ENCODE measurements at places on chromosomes 12 and 14.

GRCh38 chr12:70351076-70351475 lies 15.0 kb upstream of the KCNMB4 start:
- DNase-seq: no peak

- no peak for DNase-seq
Measured at GRCh38 chr14:100263141-100263540, 24.2 kb downstream of the YY1 start.

DNA sequence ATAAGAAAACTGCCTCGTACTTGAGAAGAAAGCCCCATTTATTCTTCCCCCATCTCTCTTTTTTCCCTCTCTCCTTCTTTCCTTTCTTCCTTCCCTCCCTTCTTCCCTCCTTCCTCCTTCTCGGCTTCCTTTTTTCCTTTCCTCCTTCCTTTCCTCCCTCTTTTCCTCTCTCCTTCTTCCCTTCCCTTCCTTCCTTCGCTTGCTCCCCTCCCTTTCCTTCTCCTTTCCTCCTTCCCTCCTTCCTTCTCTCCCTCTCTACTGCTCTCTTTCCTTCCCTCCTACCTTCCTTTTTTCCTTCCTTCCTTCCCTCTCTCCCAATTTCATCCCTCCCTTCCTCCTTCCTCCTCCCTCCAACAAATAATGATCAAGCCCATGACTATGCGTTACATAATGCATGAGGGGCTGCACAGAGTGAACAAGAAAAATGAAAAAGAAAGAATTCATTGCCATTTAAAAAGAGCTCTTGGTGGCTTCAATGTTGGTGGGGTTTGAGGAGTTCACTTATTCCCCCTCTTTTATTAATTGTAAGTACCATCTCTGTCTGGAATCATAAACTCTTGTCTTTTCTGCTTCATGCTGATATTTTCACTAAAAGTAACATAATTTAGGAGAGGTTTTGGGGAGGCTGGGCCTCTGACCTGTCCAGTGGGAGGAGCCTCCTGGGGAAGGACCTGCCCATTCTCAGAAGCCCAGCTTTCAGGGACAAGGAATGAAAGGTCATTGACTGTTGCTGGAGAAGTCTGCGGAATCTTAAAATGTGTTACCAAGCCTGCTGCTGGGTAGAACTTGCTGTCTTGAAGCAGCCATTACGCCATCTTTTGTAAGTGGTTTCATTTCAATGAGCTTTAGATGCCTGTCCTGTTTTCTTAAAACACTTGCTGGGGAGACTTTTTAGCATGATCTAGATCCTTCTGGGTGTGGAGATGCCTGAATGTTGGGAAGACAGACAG lies 144.3 kb downstream of the CHST11 start:
- DNase-seq: no peak

- DNase-seq: no peak
Measured at GRCh38 chr12:41514907-41515306, 326.8 kb downstream of the PDZRN4 start.

GRCh38 chr14:49220492-49220891 lies 365.7 kb downstream of the RPS29 start:
- DNase-seq: no peak

DNA sequence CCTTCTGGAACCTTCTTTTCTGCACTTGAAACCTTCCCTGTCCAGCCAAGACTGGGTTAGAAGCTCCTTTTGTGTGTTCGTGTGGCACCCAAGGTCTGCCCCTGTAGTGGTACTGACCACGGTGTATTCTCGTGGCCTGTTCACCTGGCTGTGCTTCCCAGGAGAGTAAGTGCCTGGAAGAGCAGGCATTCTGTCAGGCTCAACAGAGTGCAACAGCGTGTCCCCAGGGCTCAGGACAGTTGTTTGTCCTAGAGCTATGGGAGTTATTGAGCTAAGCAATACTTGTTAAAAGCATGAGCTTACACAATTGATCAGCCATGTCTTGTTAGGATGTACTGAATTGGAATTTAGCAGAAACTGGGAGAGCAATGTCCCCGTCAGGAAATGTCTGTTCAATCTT lies 12.9 kb upstream of the SLC38A2 start:
- DNase-seq: no peak

DNA sequence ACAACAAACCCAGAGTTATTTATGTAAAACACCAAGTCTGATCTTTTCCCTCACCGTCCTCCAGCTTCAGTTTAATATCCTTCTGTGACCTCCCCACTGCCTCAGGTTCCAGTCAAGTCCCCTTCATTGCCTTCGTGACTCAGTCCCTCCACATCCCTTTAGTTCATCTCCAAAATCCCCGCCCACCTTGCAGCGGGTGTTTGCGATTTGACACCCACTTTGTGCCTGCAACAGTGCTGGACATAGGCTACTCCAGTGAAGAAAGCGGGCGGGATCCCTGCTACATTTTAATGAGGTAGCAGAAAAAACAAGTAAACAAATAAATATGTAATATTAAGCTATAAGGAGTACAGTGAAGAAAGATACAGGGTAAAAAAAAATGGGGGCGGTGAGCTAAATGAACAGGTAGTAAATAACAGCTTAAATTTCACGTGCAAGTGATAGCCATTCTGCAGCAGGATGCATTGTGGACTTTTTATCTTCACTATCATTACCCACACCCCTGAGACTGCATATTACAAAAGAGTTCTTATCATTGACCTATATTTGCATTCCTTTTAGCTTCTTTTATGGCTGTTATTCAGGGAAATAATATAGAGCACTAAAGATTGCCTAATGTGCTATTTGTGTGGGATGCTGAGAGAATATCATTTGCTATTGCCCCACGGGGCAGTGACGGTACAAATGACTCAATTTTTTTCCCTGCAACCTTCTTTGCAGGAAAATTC lies 222.8 kb upstream of the NUDT4 start:
- no peak for DNase-seq

DNA sequence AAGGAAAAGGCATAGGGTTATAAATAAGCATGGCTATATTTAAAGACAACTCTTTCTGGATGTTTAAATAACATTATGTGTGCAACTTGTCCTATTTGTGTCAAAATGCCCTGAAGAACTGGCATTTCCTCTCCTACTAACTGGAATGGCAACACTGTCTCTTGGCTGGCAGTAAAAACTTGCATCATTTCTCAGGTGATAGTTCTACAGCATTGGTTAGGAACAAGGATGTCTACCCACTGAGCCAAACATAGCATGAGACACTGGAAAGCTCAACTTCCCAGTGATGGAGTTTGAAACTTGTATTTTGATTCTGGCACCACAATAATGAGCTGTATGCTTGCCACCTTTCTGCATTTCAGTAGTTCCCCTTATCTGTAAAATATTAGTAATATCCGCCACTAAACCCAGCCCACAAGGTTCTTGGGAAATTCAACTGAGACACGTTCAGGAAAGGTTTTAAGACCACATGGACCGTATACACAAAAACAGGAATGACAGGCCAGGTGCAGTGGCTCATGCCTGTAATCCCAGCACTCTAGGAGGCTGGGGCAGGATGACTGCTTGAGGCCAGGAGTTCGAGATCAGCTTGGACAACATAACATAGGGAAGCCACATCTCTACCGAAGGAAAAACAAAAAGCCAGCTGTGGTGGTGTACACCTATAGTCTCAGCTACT lies 5.1 kb downstream of the SLC38A2 start:
- no peak for DNase-seq

GRCh38 chr14:40280652-40281051 lies 848.4 kb upstream of the FBXO33 start:
- DNase-seq: no peak

GRCh38 chr14:68961781-68962584 lies 17.1 kb downstream of the ACTN1 start:
- no peak for DNase-seq

DNA sequence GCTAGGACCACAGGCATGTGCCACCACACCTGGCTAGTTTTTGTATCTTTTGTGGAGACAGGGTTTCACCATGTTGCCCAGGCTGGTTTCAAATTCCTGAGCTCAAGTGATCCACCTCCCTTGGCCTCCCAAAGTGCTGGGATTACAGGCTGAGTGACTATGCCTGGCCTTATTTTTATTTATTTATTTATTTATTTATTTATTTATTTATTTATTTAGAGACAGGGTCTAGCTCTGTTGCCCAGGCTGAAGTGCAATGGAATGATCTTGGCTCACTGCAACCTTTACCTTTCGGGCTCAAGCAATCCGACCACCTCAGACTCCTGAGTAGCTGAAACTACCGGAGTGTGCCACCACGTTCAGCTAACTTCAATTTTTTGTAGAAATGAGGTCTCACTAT lies 117.0 kb upstream of the MAX start:
- DNase-seq: no peak

GRCh38 chr14:26255213-26255612 lies 342.6 kb downstream of the NOVA1 start:
- DNase-seq: no peak

GRCh38 chr12:118526255-118527095 lies 150.1 kb downstream of the SUDS3 start:
- no peak for DNase-seq

GRCh38 chr12:79997096-79997791 lies 62.3 kb upstream of the PPP1R12A start:
- DNase-seq: no peak

GRCh38 chr12:121580959-121581685 lies at the start of gene KDM2B:
Gene KDM2B, minus strand, starts transcription at chr12:121581023. Its CDS starts 112 bp downstream, at chr12:121580911.
- no peak for DNase-seq

GRCh38 chr14:20683125-20683890 lies 1.1 kb upstream of the RNASE4 start:
- peak; percentile 52 for DNase-seq

- DNase-seq: no peak
Measured at GRCh38 chr12:52792185-52793029, 3.5 kb downstream of the KRT3 start.

DNA sequence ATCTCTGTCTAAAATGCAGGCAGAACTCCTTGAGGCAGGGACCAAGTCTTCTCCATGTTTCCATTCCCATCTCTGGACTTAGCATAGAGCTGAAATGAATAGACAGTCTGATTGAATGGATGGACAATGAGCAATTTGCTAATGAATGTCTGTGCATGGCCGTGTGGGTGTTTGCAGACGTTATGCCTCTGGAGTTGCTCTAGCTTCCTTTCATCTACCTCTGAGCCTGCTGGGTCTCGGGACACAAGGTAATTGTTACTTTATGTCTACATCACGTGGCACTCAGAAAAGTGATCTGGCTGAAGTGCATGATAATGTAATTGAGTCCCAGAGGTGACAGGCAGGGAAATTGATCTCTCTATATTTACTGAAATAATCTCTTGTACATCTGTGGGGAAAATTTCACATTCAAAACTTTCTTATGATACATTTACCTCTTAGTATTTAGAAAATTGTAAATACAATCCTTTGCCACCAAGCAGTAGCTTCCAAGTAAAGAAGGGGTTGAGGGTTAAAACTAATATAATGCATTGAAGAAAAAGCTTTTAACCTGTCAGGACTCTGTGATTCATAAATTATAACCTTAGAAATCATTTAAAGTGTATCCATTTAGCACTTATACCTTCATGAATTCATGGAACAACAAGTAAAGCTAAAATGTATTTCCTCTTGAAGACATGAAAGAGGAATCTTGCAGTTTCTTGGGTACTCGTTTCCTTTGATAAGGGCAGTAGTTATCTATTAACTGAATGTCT lies 424.1 kb downstream of the APAF1 start:
- no peak for DNase-seq

GRCh38 chr14:55977392-55978150 lies 140.6 kb upstream of the PELI2 start:
- no peak for DNase-seq

DNA sequence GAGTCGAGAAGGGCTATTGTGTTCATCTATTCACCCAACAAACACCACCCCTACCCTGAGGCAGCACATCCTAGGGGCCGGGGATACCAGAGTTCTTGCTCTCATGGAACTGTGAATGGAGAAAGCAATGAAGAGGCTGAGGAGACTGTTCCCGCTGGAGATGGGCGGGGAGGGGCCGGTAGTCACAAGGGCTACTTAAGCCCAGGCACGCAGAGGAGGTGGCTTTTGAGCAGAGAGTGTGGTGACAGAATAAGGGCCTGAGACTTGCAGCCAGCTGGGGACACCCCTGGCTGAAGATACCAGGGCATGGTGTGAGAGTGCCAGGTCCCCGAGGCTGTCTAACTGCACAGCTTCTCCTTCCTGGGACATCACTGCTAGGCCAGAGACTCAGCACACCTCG lies 114.1 kb upstream of the EVL start:
- no peak for DNase-seq

All from stimulated activated CD8-positive, alpha-beta memory T cell treated with anti-CD3 and anti-CD28 coated beads, Interleukin-12 subunit alpha, Interleukin-12 subunit beta, amount 100 ng/mL, for 4 hours (primary cell).